ENCODE measurements at places on chromosomes 2 and 18.

DNA sequence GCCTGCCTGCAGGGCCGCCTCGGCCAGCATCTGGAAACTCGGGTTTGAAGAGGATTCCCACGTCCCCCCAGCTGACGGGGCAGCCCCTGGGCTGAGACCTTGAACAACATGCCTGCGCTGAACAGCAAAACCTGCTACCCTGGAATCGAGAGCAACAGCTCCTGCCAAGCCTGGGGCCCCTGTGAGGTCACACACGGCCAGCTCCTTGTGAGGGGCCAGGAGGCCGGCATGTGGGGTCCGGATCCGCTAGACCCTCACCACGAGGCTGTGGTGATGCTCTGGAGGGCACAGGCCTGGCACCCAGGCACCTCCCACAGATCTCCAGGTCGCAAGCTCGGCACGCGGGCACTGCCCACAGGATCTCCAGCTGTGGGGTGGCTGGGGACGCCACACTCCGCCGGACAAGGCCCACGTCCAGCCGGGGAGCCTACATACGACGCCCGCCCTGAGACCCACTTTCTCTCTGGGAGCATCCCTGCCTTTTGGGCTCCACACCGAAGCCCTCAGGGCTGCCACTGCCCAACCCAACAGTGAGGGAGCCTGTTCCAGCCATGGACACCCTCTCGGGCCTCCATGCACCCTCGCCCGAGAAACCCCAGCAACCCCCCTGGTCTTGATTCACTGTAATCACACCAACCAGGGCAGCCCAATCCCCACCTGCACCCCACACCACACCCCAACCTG, 34.1 kb downstream of the SLC66A2 start:
- DNase-seq: no peak

DNA sequence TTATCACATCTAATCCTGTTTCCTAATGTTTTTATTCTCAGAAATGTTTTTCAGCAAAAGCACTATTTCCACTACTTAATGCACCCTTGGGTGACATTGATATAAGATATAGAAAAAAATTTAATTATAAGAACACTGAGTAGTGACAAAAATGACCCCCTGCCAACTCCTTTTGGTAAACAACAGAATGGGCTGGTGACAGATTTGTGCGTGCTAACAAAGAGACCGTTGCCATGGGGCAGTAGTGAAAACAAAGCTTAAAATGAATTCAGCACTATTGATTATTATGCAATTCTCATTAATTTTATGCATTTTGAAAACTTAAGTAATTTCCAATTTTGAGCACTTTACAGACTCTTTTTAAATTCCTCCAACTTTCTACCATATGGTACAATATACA, 33.1 kb downstream of the RDH14 start:
- no peak for DNase-seq

DNA sequence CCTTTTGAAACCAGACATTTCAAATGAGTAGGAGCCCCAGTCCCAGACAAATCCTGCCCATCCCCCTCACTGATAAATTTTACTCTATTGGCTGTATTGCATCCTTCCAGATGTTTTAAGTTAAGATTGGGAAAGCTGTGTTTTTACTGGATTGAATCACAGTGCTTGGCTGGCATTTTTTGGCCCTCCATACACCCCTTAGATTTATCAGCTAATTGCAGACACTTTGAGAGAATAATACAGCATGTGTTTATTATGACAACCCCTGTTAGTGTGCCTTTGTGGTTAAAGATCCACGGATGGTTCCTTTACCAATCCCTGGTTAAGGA, 74.9 kb downstream of the ANTXR1 start:
- no peak for DNase-seq

DNA sequence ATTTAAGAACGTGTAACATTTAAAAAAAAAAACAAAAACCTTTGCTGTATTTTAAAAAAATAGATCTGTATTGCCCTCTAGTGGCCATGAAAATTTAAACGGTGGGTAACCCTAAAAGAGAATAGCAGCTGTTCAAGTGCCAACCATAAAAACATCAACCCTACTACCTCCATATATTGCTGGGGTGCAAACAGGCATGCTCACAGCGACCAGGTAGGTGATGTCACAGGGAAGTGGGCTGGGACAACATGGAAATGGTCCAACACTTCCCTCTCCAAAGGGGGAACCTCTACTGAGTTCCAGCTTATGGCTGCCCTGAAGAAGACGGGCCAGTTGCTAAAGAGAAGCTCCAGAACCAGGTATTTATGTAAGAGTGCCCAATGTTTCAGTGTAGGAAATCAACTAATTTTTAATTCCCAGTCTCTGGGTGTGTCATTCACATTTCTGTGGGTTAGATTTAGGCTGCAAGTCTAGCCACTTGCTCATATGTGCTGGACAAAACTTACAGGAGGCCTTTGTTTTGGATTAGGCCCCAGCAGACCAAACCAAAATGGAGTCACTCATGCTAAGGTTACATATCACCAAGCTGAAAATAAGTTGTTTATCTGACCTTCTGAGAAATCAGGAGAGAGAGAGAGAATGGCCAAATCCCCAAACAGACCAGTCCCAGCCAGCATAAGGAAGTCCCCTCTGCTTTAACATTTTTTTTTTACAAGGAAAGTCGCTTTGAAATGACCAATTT, 54.5 kb downstream of the SKA1 start:
- no peak for DNase-seq

GRCh38 chr2:160061533-160061932, 882 bp downstream of the PLA2R1 start:
- DNase-seq: no peak

- DNase-seq: no peak
Observed at GRCh38 chr2:39618736-39619135, 47.0 kb upstream of the TMEM178A start.

DNA sequence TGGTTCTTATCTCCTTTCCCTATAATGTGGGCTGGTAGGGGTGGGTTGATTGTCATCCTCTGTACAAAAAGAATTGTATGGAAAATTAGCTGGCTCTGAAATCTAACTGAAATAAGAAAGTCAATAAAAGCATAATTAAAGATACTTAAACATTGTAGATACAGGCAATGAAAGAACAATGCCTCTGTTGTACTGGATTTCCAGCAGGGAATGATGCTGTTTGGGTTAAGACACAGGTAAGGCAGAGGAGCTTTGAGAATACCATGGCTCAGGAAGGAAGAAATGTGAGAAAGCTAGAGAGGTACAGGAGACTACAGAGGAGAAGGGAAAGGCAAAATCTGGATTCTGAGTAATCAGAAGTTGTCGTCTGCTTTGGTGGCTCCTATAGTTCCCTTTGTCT, 10.1 kb downstream of the DTNA start:
- DNase-seq: no peak

- DNase-seq: no peak
Observed at GRCh38 chr2:74835831-74836674, 2.1 kb downstream of the HK2 start.

DNA sequence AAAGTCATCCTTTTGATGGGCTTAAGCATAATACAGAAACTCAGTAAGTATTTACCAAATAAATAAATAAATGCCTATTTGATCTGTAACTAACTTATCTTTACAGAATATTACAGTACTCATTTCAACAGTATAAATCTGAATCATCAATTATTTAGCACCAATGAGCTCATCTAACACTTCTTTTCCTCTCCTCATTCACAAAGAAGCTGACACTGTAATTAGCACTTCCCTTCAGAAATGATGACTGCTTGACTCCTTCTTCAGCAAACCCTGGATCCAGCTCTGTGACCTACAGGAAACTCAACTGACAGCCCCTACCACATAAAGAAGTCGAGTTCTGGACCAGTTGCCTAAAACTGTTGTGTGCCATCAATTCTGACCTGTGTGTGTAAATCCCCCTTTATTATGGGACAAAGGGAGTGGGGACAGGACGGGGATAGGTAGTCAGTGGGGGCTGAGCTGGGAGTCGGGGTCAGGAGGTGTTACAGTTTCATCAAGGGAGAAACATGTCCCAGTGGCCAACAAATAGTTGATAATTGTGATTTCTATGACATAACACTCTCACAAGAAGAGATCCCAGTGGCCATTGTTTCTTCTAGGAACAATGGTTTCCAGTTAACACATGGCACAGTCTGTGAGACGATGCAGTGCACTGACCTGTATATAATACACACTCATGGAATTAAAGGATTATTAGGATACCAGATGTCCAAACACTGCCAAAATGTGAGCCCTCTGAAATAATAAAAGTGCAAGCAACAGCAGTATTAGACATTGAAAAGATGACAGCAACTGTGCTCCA, 68.7 kb downstream of the STK39 start:
- no peak for DNase-seq

DNA sequence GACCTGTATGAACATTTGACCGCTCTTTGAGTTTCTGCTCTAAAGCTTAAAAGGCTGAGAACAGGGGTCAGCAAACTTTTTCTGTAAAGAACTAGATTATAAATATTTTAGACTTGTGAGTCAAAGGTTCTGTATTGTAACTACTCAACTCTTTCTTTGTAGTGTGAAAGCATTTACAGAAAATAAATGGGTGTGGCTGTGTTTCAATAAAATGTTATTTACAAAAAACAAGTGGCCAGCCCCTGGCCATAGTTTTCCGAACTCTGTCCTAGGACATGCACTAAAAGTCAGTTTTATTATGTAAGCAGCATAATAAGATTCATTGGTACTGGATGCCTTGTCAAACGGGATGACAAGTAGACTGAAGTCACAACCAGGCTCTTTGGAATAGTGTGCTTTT, 434.9 kb downstream of the ZEB2 start:
- no peak for DNase-seq

- DNase-seq: no peak
Observed at GRCh38 chr2:2569306-2569705, 238.2 kb upstream of the MYT1L start.

- no peak for DNase-seq
Observed at GRCh38 chr18:36284671-36285295, 12.7 kb upstream of the FHOD3 start.

- no peak for DNase-seq
Observed at GRCh38 chr2:140349695-140350094, 1569.5 kb upstream of the NXPH2 start.

GRCh38 chr2:99974682-99975375, 167.6 kb downstream of the AFF3 start:
- no peak for DNase-seq

- DNase-seq: no peak
Observed at GRCh38 chr18:44048846-44049245, 631.8 kb upstream of the SETBP1 start.

Data from cerebellar nuclear complex (tissue), 1 donor.